ENCODE measurements at places on chromosomes 12 and 14.
A peak's percentile ranks its signal among the peaks of the same experiment; 100 is the strongest.

- DNase-seq, result no peak
These were observed 20.2 kb upstream of the PPP1R13B start for GRCh38 chr14:103867523-103867953.

GRCh38 chr12:127043731-127044130 lies 1223.2 kb upstream of the TMEM132C start:
- no peak for DNase-seq

GRCh38 chr14:100726550-100727085 lies at the start of gene DLK1:
Gene DLK1 (plus strand): TSS chr14:100726892. CDS start chr14:100727069, 177 bp downstream.
- DNase-seq, result no peak

DNA sequence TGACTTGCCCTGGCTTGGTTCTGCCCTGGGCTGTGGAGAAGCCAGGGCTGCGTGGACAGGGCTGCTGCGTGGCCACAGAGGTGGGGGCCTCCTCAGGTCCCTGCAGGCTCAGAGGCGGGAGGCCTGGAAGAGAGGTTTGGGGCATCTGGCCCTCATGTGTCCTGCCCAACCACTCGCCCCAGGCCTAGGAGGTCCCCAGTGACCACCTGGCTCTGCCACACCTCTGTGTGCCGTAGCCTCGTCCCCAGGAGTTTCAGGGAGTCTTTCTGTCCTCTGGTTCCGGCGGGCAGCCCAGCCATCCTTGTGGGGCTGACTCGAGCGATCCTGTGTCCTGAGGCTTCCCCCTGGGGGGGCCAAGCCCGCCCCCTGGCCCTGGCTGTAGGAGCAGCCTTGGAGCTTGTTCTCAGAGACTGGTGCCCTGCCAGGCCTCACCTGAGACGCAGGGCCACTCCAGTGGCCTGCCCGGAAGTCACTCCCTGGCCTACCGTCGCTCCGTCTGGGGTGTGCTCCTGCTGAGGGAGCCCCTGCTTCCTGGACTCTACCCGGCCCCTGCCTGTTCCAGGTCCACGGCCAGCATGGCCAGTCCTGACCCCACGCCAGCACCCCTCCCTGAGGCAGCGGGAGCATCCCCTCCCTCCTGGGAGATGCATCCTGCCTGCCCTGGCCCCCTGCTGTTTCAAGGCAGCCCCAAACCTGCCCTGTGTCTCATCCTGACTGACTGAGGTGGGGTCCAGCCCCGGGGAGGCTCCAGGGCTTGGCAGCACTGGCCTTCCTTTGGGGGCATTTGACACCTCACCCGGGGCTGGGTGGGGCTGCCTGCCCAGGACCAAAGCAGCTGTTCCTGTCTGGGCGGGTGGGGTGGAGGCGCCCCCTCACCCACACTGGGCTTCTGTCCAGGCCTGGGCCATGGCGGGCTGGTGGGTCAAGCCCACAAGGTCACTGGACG lies 13.9 kb downstream of the ASPG start:
- peak; percentile 63 for DNase-seq

DNA sequence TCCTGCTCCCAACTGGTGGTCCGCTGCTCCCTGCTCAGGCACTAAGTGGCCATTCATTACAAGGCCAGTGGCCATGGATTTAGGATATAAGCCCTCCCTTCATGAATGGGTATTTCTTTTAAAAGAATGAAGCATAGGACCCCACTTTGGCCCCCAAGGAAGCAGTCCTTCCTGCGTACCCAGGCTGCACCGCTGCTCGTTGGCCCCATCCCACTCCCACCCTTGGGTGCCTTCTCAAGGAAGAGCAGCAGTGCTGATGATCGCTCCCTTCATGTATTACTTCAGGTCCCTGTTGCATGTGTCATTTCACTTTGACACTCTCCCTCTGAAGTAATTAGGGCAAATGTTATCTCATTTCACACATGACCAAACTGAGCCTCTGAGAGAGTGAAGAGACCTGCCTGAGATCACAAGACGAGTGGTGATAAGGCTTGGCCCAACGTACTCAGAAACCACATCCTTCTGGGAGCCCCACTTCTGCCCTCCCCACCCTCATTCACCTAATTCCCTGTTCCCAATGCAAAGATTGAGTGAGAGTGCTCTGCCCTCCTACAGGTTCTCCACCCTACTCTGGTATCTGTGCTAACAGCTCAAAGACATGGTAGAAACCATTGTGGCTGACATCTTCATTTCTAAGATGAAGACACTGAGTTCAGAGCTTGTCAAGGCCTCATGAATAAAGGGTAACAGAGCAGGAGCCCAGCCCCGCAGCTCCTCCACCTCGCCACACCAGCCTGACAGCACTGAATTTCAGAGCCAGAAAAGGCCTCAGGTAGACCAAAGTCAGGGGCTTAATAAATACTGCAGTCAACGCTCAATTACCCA lies 10.3 kb upstream of the KRT2 start:
- no peak for DNase-seq

- DNase-seq, result no peak
These were observed 136.5 kb upstream of the TMCC3 start for GRCh38 chr12:94786906-94787305.

DNA sequence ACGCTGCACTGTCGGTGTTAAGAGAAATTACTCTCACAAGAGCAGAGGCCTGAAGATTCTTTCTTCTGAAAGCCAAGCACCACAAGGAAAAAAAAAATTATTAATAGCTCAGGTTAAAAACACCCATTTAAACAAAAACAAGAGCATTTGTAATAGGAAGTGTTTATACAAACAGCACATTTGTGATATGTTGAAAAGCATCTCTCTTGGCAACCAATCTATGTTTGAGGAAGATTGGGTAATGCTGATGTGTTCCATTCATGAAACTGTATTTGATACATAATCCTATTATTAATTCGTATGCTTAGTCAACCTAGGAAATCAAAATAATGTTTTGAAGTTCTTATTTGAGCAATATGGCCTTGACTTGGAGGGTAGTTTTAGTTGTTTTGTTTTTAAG lies 36.5 kb downstream of the SSPN start:
- DNase-seq, result no peak

- DNase-seq, result no peak
These were observed 8.5 kb upstream of the PRKAB1 start for GRCh38 chr12:119659289-119659897.

DNA sequence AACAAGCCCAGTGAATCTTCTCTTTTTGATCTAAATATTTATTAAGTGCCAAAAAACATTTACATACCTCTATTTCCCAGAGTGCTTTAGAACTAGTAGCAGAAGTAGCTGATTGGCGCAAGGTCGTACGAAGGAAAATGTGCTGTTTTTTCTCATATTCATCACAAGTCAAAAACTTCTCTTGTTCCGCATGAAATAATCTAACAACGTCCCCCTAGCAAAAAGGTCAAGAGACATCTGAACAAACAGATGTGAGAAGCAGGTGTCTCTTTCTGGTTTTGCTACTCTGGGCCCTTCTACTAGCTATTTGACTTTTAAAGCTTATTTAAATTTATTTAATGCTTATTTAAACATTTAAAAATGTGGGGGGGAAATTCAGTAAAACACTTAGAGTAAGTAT lies 117.8 kb downstream of the ITPR2 start:
- DNase-seq, result no peak

GRCh38 chr14:96309896-96310330 lies 53.2 kb downstream of the ATG2B start:
- DNase-seq, result no peak

- DNase-seq, result no peak
These were observed 865.7 kb downstream of the SLC6A15 start for GRCh38 chr12:84046859-84047258.

DNA sequence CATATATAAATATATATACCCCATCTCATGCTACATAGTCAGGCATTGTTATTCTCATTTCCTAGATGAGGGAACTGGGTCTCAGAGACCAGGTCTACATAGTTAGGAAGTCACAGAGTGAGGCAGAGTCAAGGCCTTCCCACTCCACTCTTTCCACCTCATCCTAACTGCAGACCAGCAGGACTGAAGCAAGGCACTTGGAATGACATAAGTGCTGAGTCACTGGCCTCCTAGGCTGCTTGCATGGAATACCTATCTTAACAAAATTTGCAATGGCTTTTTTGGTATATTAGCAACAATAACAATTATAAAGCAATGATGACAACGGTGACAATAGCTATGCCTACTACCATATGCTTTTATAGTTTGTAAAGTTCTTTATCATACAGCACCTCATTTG lies 5.4 kb upstream of the ANO4 start:
- no peak for DNase-seq
